ENCODE measurements at places on chromosomes 6 and 20.

DNA sequence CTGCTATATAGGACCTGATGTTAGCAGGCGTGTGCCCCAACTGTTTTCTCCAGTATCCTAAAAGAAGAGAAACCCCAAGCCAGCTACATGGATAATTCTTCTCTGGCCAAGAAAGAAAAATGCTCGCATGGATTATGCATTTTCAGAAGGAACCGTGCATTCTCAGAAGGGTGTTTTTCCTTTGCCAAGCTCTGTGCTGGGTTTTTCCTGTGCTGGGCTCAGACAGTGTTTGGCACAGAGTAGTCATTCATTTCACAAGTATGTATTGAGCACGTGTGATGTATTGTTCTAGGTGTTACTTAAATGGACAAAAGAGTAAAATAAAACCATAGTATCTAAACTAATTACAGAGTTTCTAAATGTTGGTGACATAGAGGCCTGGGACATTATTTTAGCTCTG is 62.7 kb upstream of the ZNF133 start:
- DNase-seq: no peak

DNA sequence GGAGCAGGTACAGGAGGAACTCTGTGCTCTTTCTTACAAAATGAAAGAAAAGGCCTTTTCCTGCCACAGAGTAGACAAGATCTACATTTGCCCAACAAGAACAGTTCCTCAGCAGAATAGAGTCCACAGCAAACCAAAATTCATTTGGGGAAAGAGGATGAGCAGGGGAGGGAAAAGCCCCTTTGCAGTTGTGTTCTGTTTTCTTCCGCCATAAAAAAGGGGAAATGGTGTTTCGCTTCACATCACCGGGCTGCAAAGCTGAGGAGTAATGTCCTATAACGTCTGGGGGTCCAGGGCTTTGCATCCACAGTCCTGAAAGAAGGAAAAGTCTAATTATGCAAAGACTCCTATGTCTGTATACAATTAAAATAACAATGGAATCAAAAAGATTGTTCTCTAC is at the start of gene GPR31:
Gene GPR31 (minus strand): TSS at position 118 of the 400 bp plus-strand sequence. CDS start 149 bp downstream, outside the sequence.
- no peak for DNase-seq

DNA sequence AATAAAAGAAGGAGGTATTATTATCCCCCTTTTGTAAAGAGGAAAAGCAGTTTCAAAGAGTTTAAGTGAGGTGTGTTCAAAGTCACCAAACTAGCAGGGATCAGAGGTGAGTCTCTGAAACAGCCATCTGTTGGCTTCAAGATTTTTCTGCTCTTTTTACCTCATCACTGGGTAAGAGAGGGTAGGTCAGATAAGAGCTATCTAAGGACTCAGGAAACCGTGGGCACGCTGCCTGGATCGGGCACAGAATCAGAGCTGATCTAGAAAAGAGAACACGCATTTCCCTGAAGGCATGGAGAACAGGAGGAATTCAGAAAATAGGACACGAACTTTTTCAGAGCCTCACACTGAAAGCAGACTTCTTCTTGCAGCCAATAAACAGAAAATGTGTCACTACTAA is 65.8 kb upstream of the LY86 start:
- DNase-seq: no peak

DNA sequence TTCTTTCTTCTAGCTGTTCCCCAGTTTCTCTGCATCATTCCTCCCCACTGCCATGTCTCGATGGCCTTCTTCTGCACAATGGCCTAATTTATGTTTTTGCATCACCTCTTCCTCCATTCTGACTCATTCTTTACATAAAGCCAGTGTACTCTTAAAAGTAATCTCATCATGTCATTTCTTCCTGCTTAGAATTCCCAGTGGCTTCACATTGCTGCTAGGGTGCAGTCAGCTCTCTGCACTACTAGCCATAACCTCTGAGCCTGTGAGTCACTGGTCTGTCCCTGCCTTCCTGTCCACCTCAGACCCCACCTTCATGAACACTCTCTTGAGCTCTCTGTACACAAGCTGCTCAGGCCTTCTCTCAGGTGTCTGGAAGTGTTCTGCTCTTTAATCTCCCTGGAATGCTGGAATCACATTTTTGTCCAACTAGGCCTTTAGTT is 24.1 kb upstream of the TRIM27 start:
- DNase-seq: no peak

- DNase-seq: no peak
These were observed 644.2 kb upstream of the GJE1 start for GRCh38 chr6:141488488-141488887.

All from BE2C (cell line).